Natural killer cell treated with Interleukin-12 subunit alpha and Interleukin-12 subunit beta and Interleukin-15 and Interleukin-18, amount 100 ng/mL, for 72 hours (primary cell): ENCODE measurements at places on chromosomes 16 and 17. TPM values are rescaled to one million over a fixed set of nuclear protein-coding genes. Genes with fewer than 3 reads are reported as not detected.

The PRSS33 gene
- not detected for total RNA-seq

The ADAM11 gene
- total RNA-seq = 0.31 TPM

The KRTAP9-8 gene
- total RNA-seq = not detected

The KRTAP2-1 gene
- not detected for total RNA-seq

The ALDH3A1 gene
- not detected for total RNA-seq

The FBXL16 gene
- not detected for total RNA-seq

The HSPB9 gene
- total RNA-seq = not detected

The DYNC1LI2 gene
- total RNA-seq = 74.0 TPM

The LUC7L3 gene
- total RNA-seq = 234 TPM

The PHLPP2 gene
- 15.7 TPM for total RNA-seq

The SLC5A11 gene
- 2.4 TPM for total RNA-seq

The C16orf96 gene
- total RNA-seq = not detected

The PERCC1 gene
- total RNA-seq = 1.2 TPM

The TAC4 gene
- not detected for total RNA-seq

The NGFR gene
- total RNA-seq = 0.26 TPM

The MSLN gene
- not detected for total RNA-seq

The MPRIP gene
- 216 TPM for total RNA-seq

The HID1 gene
- 0.47 TPM for total RNA-seq

The ALOX12 gene
- not detected for total RNA-seq

The LLGL2 gene
- total RNA-seq = 21.4 TPM

The KRT32 gene
- not detected for total RNA-seq

The KRT12 gene
- not detected for total RNA-seq

The OTOA gene
- total RNA-seq = 0.33 TPM

The MYO1D gene
- 25.7 TPM for total RNA-seq

The XAF1 gene
- 110 TPM for total RNA-seq

The ESRP2 gene
- 0.12 TPM for total RNA-seq

The SPATA32 gene
- total RNA-seq = 0.81 TPM

The HASPIN gene
- 64.6 TPM for total RNA-seq

The CNTNAP4 gene
- not detected for total RNA-seq
